Effector memory CD4-positive, alpha-beta T cell (primary cell): ENCODE measurements at places on chromosomes 13 and 19.

DNA sequence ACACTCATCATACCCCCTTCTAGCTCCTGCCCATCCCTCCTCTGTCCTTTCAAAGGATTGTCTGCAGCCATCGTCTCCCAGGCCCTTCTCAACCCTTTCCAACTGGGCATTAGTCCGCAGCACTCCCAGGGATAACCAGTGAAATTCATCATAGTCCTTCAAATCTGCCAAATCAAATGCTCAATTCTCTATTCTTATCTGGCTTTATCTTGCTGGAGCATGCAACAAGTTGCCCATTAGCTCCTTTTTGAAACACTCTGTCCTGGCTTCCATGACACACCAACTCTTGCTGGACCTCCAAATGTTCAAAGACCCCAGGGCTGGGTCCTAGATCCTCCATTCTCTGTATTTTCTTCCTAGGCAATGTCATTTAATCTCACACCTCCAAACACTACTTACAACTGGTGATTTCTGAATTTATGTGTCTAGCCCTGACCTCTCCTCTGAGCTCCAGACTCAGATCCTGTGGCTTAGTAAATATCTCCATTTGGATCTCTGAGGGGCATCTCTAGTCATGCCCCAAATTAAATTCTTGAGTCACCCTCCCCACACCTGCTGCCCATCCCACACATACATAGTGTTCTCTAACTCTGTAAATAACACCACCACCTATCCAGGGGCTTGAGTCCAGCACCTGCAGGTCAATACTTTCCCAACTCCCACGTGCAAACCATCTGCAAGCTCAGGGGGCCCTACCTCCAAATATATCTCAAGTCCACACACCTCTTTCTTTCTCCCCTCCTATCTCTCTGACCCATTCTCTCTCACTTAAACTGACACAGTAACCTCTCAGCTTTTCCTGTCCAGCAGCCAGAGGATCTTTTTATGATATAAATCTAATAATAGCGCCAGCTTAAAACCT is 9.1 kb upstream of the ANKRD10 start:
- no peak for DNase-seq

- DNase-seq, result no peak
Measured at GRCh38 chr19:33535226-33535625, 13.6 kb upstream of the PEPD start.

DNA sequence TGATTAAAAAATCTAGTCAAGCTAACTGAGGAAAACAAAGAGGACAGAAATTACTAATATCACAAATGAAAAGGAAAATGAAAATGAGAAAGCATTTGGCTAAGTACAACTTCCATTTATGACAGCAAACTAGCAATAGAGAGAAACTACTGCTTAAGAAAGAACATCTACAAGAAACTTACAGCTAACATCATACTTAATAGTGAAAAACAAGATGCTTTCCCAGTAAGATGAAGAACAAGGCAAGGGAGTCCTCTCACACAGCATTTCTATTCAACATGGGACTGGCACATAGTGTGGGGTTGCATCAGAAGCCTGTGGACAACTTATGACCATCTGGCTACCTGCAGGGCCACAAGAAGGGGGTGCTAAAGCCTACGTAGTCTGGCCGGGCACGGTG is 39.3 kb downstream of the ZNF44 start:
- DNase-seq, result no peak

DNA sequence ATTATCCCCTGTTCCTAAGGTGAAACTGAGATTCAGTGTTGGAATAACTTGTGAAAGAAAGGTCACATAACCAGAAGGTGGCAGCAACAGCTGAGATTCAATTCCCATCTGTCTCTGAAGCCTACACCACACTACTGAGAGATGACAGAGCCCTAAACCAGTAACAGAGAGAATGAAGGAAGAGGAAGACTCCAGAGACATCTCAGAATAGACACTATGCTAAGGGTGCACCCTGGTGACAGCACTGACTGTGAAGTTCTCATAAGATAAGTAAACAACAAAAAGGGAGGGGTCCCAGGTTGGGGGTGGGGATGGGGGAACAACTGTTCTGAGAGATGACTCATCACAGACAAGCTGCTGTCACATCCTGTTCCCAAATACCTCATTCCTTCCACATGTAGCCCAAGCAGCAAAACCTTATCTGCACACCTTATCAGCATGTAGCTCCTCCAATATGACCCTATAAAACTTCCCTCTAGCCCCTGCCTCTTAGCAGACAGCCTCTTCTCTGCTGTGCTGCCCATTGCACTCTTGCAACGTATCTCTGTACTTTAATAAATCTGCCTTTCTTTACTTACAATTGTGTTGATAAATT is 46.5 kb downstream of the UTP14C start:
- no peak for DNase-seq

- no peak for DNase-seq
Measured at GRCh38 chr13:34358811-34359513, 541.0 kb downstream of the RFC3 start.

DNA sequence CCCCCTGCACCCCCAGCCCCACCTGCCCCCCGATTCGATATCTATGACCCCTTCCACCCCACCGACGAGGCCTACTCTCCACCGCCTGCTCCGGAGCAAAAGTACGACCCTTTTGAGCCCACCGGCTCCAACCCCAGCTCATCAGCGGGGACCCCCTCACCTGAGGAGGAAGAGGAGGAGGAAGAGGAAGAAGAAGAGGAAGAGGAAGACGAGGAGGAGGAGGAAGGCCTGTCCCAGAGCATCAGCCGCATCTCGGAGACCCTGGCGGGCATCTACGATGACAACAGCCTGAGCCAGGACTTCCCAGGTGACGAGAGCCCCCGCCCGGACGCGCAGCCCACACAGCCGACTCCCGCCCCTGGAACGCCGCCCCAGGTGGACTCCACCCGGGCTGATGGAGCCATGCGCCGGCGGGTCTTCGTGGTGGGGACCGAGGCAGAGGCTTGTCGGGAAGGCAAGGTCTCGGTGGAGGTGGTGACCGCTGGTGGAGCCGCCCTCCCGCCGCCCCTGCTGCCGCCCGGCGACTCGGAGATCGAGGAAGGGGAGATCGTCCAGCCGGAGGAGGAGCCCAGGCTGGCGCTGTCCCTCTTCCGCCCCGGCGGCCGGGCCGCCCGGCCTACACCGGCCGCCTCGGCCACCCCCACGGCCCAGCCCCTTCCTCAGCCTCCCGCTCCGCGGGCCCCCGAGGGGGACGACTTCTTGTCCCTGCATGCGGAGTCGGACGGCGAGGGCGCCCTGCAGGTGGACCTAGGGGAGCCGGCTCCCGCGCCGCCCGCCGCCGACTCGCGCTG is 9.2 kb downstream of the SCAF1 start:
- DNase-seq, result no peak

DNA sequence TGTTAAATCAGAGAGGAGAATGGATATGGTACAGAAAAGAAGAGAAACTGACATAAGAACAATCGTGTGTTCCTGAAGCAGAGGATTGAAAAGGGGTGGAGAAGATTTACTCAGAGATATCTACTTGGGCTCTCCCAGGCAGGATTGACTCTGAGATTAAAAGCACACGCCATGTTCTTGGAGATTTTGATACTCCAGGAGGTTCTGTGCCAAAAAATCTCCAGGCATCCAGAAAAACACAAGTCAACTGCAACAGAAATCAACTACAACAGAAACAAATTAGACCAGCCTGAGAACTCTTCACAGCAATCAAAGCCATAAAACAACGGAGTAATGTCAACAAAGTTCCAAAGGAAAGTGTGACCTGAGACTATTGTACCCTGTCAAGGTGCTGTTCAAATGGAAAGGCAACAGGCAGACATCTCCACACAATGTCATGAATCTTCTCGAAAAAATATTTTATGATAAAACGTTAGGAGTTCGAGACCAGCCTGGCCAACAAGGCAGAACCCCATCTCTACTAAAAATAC is 104.2 kb downstream of the UBL3 start:
- no peak for DNase-seq

- no peak for DNase-seq
Measured at GRCh38 chr13:80040196-80040980, 300.5 kb downstream of the SPRY2 start.

- DNase-seq, result no peak
Measured at GRCh38 chr19:14559916-14560775, 11.7 kb downstream of the NDUFB7 start.

DNA sequence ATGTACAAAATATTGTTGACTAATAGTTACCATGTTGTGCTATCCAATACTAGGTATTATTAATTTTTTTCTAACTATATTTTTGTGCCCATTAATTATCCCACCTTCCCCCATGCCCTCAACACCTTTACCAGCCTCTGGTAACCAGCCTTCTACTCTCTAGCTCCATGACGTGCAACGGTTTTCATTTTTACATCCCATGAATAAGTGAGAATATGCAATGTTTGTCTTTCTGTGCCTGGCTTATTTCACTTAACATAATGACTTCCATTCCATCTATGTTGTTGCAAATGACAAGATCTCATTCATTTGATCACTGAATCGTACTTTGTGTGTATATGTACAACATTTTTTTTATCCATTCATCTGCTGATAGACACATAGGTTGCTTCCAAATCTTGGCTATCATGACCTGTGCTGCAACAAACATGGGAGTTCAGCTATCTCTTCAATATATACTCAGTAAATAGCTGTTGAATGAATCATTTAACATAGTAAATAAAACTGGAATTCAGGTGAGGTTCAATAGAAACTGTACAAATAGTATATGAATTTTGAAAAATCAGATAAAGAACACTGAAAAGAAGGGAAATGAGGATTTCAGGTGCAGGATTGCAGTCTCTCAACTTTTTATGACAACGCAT is 509.0 kb upstream of the MIR17HG start:
- DNase-seq, result no peak

- DNase-seq, result no peak
Measured at GRCh38 chr19:35889370-35890112, 10.8 kb downstream of the NFKBID start.

DNA sequence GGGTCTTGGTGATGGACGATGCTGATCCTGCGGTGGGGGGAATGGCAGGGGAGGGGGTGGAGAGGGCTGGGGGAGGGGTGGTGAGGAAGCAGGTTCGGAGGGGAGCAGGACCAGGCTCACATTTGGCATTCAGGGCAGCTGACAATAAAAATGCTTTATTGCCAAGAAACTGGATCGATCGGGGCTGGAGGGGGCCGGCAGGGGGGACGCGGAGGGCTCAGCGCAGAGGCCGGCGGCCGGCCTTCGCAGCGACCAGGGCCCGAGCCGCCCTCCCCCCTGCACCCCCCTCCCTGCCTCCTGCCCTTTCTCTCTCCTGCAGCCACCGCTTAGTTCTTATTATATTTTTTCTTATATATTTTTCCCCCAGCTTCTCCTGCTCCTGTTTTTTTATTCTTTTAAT is 18.1 kb upstream of the POU2F2 start:
- DNase-seq, result no peak

GRCh38 chr13:48304143-48304876 is 759 bp downstream of the RB1 start:
- no peak for DNase-seq

DNA sequence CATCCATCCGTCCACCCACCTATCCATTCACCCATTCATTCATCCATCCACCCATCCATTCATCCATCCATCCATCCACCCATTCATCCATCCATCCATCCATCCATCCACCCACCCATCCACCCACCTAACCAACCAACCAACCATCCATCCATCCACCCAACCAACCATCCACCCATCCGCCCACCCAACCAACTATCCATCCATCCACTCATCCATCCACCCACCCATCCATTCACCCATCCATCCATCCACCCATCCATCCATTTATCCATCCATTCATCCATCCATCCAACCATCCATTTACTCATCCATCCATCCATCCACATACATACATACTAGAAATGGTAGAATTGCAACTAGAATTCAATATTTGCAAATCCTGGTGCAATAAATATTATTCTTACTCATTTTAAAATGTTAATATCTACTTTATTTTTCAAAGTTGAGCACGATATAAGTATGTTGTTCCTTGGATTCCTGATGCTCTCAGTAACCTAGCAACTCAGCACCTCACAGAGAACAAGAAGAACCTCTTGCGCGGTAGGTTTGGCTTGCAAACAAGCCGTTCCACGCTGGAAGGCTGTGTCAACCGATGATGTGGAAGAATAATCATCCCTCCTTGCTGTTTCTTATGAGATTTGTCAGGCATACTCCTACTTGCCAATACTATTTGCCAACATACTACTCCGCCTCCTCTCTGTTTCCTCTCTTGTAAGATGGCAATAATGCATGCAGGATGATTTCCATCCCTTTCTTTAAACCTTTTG is 111.7 kb downstream of the GNG7 start:
- DNase-seq, result no peak

- DNase-seq, result no peak
Measured at GRCh38 chr13:51737609-51738008, 66.4 kb downstream of the DHRS12 start.

DNA sequence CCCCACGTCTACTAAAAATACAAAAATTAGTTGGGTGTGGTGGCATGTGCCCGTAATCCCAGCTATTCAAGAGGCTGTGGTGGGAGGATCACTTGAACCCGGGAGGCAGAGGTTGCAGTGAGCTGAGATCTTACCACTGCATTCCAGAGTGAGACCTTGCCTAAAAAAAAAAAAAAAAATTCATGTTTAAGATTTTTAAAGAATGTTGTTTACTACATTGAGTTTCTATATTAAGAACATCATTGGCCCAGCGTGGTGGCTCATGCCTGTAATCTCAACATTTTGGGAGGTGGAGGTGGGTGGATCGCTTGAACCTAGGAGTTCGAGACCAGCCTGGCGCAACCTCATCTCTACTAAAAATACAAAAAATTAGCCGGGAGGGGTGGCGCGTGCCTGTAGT is 31.9 kb upstream of the FLT1 start:
- DNase-seq, result no peak

DNA sequence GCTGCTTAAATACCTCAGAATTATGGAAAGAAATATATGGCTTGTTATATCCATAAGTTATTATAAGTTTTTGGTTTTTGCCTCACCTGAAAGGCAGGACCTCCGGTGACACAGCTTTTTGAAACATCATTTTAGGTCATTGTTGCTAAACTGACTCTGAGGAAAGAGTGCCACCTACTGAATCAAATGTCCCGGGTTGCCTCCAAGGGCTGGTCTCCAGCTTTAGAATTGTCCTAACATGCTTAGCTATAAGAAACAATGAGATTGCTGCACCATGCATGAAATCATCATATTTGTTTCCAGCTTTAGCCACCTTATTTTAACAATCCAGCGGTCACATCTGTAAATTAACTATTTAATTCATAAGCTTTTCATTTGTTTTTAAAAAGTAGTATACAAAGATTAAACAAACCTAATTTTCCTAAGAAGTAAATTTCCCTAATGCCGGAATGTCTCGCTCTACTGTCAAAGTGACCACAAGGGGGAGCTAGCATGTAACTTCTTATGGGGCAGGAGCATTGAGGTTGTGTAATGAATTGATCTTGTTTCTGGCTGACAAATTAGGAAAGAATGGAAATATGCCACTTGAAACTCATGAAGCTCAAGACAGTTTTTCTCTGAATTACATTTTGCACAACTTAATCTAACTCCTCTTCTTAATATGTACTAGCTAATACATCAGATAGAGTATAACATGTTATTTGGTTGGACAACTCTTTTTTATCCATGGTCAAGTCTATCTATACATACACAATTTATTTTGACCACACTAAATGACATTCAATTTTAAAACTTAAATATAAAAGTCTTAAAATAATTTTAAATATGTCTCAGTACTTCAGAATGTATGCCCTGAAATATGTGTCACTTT is 6.7 kb upstream of the PCDH17 start:
- DNase-seq, result no peak
